Activated T-cell treated with anti-CD3 and anti-CD28 coated beads, Interleukin-2, amount 50 U/mL, for 72 hours (primary cell): ENCODE measurements at places on chromosomes 12 and 14. TPM values are rescaled to one million over a fixed set of nuclear protein-coding genes. Genes with fewer than 3 reads are reported as not detected.

Gene KRT79
- total RNA-seq = 0.26 TPM

Gene HELB
- total RNA-seq = 31.9 TPM

Gene KRT6C
- not detected for total RNA-seq

Gene AMN
- 3.9 TPM for total RNA-seq

Gene C12orf50
- 0.36 TPM for total RNA-seq

Gene KRT71
- total RNA-seq = not detected
